ENCODE measurements at places on chromosomes 12 and 14.

DNA sequence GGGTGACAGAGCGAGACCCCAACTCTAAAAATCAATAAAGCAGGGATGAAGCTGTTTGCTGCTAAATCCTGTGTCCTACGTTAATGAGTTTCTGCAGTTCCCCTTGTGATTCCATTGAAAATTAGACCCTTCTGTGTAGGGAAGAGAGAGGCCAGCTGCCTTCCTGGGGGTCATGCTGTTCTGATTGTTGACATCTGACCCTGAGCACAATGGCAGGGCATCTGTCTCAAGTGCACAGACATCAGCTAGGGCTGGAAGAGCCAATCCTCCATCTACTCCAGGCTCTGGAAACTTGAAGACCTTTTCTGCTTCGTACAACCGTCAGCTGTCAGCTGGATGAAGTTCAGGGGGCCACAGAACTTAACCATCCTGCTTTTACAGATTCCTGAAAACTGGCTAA lies 10.1 kb downstream of the FBXL14 start:
- DNase-seq: no peak

- DNase-seq: no peak
Measured at GRCh38 chr14:102821252-102821651, 44.0 kb downstream of the TRAF3 start.

DNA sequence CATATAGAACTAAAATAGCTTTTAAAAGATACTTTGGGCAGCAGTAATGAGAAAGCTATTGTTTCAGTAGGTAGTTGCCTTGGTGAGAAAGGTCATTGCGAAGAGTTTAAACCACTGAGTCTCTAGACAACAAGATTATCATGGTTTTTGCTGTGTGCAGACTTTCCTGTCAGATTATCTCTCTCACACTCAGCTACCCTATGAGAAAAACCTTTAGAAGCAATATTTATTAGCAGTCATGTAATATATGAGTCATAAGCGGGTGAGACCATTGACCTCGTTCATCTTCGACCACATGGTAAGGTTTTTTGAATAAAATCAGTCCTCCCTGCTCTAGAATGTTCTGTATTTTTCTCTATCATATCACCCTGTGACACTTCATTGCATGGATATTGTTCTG lies 59.9 kb downstream of the GPR65 start:
- DNase-seq: peak; percentile 44

DNA sequence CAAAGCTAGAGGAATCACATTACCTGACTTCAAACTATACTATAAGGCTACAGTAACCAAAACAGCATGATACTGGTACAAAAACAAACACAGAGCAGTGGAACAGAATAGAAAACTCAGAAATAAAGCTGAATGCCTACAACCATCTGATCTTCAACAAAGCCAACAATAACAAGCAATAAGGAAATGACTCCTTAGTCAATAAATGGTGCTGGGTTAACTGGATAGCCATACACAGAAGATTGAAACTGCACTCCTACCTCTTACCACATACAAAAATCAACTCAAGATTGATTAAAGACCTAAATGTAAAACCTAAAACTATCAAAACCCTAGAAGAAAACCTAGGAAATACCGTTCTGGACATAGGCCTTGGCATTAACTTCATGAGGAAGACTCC lies 182.6 kb upstream of the CNOT2 start:
- DNase-seq: no peak

GRCh38 chr14:64926398-64926995 lies 12.2 kb downstream of the CHURC1 start:
- DNase-seq: no peak

DNA sequence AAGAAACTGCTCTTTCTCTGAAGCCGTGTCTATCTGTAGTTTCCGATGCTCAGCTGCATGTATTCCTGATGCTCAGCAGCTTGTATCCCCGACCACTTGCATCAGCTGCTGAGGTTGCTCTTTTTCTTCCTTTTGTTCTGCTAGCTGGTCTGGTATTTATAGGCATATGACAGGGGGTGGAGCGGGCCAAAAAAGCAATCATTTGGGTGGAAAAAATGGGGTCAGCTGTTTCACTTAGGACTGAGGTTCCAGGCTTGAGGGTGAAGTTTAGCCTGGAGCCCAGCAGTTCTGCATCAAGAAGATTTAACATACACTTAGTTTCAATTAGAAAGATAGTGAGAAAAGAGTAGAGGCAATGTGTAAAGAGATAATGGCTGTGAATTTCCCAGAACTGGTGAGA lies 23.6 kb upstream of the AMN1 start:
- DNase-seq: no peak

DNA sequence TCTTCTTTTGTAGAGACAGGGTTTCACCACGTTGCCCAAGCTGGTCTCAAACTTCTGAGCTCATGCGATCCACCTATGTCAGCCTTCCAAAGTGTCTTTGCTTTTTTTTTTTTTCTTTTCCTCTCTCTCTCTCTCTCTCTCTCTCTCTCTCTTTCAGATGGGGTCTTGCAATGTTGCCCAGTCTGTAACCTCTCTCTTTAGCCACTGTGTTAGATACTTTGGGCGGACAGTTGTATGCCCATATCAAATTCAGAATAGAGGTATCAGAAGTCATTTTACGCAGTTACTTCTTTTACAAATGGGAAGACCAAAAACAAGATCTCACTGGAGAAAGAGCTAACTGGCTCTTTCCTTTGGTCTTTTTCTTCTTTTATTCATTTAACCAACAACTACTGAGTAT lies 6.7 kb downstream of the HEBP1 start:
- DNase-seq: no peak

- no peak for DNase-seq
Measured at GRCh38 chr14:60589442-60589841, 59.8 kb downstream of the SIX1 start.

DNA sequence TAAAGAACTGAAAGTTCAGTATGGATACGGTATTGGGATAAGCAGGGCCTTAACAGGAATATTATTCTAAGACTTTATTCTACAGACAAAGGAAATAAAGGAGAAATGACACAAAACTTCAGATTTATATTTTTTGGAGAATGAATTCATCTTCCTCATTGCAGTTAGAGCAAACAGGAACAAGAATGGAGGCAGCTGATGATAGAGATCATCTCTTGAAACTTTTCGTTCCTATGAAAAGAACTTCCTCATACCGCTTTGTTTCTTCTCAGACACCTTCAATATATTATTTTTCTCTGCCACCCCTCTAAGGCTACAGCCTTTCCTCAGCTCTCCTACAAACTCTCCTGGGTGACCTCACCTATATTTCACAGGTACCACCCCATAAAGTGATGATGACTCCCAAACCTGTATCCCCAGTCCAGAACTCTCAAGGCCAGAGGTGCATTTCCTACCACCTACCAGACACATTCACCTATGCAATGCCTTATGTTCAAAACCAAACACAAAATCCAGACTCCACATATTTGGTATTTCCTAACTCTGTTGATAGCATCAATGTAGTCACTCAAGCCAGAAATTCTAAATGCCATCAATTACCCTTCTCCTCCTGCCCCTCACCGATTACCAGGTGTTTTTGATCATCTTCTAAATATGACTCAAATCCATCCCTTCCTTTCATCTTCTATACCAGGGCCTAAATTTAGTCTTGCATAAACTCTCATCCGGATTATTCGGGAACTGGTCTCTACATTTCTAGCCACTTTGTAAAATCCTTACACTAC lies 7.4 kb downstream of the MAP4K5 start:
- peak; percentile 35 for DNase-seq
